Heart left ventricle (tissue), 16 donors: ENCODE measurements at places on chromosomes 7 and 10.
A peak's percentile ranks its signal among the peaks of the same experiment; 100 is the strongest.

DNA sequence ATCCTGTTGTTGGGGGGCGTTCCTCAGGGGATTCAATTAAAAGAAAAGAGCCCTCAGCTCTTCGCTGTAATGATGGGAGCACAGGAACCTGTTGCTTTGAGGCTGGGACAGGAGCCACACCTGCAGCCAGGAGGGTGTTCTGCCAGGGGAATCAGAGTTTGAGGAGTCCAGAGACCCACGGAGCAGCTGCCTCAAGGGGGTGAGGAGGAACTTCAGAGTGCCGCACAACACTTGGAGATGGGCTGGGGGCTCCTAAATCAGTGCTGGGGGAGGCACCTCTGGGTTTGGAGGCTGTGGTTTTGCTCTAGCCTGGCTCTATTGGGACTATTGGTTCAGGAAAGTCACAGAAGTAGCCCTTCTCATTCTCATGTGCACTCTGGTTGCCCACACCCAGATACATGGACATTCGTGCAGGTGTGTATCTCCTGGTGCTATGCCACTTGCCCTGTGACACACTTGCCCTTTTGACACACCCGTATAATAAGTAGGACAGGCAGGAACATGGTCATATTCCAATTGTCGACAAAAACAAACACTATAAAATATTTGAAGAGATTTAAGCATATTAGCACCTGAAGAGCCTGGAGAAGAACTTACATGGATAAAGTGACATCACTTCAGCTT lies 98.1 kb downstream of the PTPN20 start:
- no peaks in the 10 kb centered on the region for H3K36me3 ChIP-seq
- no peak overlapping the region for H3K27ac ChIP-seq
- no peak overlapping the region for H3K4me3 ChIP-seq
- DNase-seq: no peak

DNA sequence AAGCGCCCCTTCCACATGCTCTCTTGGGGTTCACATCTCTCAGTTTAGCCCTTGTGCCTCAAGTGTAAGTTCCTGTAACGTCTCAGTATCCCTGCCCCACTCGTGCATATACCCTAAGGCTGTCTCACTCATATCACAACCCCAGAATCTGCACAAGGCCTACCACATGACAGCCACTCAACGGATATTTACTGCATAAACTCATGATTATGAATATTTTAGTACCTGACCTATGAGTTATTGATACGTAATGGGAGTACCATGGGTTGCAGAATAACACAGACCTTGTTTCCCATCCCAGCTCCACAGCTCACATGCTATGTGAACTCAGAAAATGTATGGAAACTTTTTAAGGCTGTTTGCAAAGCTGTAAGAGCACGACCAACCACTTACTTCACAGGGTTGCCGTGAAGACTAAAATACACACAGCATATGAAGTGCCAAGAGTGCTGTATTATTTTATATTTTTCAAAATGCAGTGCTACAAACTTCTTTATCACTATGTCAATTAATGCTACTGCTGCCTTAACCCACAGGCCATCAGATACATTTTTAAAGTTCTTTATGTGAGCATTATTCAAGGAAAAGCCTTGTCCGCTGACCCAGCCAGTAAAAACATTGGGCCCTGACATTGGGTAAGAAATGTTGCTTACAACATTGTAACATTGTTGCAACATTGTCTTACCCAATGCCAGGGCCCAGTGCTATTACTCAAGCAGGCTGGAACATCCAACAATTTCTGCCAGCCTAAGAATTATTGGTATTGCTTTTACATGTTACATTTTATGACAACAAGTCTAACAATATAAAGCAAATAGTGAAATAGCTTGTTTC lies 97.2 kb downstream of the JAZF1 start:
- no peaks in the 10 kb centered on the region for H3K27me3 ChIP-seq
- no peak overlapping the region for H3K4me3 ChIP-seq
- DNase-seq: no peak

GRCh38 chr10:80283119-80283518 lies 6.3 kb downstream of the MAT1A start:
- no peaks in the 10 kb centered on the region for H3K27me3 ChIP-seq
- no peak for DNase-seq

DNA sequence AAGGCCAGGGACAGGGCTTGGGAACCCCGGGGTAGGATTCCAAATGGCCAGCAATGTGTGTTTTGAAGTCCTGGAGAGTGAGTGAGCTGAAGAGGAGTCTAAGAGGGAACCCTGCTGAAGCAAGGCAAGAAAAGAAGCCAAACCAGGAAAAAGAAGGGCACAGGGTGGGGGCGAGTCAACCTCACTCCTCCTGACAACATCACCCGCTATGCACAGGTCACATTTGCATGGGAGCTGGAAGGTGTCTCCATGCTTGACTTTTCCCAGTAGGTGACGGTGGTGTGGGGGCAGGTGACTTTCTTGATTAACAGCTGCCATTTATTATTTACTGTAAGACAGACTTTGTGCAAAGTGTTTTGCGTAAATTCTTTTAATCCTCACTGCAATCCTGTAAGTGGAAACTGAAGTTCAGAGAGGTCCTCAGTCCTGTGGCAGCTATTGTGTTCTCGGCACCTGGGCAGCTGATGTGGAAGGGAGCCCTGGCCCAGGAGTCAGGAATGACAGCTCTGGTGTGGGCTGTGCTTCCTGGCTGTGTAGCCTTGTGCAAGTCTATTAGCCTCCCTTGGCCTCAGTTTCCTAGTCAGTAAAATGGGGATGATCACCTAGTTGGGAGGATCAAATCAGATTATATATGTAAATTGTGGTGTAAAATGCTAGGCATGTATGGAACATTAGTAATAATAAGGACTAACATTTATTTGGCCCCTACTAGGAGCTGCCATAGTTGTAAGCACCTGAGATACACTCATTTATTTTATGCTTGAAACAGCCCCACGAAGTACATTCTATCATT lies 90.9 kb downstream of the SH3PXD2A start:
- no peaks in the 10 kb centered on the region for H3K27me3 ChIP-seq
- no peaks in the 10 kb centered on the region for H3K36me3 ChIP-seq
- DNase-seq: no peak
- H3K4me1 ChIP-seq: peaks cover 26% of the 10 kb centered on the region
- H3K4me3 ChIP-seq: no peak overlapping the region

GRCh38 chr10:28432210-28432676 lies 100.7 kb upstream of the WAC start:
- H3K36me3 ChIP-seq: no peaks in the 10 kb centered on the region
- DNase-seq: peak; percentile 60
- H3K4me1 ChIP-seq: no peaks in the 10 kb centered on the region

DNA sequence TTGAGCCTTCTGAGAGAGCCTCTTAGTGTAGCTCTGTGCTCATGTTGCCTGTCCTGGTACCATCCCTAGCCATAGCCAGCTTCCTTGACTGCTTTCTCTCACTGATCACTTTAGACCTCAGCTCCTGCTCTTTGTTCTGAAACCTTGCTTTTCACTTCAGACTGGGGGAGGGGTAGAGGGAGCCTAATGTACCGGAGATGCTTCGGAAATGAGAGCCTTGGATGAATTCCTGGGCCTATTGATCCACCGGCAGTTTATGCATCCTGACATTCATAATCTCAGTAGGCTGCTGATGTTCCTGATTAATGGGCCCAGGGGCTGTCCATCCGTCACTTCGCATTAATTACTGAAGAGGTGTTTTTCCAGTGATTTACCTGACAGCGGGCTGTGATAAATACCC lies 38.8 kb downstream of the R3HCC1L start:
- DNase-seq: no peak
- H3K27me3 ChIP-seq: no peaks in the 10 kb centered on the region
- no peak overlapping the region for H3K4me3 ChIP-seq
- peaks cover 11% of the 10 kb centered on the region for H3K4me1 ChIP-seq

GRCh38 chr10:84375011-84375410 lies 46.6 kb downstream of the CCSER2 start:
- no peak overlapping the region for H3K27ac ChIP-seq
- no peak overlapping the region for H3K4me3 ChIP-seq
- no peak for DNase-seq

DNA sequence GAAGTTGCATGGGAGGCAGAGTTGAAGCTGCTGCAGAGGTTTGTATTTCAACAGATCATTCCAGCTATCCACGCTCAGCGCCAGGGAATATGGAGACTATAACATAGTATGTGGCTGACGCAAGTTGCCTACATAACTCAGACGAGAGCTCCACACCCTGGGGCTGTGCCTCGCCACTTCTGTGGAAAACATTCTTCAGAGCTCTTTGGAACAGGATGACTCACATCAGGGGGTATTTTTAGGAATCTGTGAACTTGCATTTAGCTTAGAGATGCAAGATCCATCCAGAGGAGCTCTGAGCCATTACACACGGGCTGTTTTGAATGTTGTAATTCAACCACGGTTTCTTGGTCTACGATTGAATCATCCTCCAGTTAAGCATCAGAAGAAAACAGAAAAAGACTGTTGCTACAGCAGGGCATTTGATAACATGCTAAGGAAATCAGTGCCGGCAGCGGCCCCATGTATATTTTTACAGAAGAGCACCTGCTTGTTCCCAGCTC lies 481.5 kb upstream of the AKR1E2 start:
- peak overlapping the region; percentile 64 for H3K27ac ChIP-seq
- peak; percentile 65 for DNase-seq
- no peaks in the 10 kb centered on the region for H3K36me3 ChIP-seq
- no peak overlapping the region for H3K4me3 ChIP-seq

- H3K27ac ChIP-seq: no peak overlapping the region
- peaks cover 35% of the 10 kb centered on the region for H3K36me3 ChIP-seq
- DNase-seq: no peak
- H3K4me1 ChIP-seq: peaks cover 22% of the 10 kb centered on the region
- H3K27me3 ChIP-seq: no peaks in the 10 kb centered on the region
- H3K4me3 ChIP-seq: no peak overlapping the region
Measured at GRCh38 chr7:74223711-74224510, 14.1 kb downstream of the LAT2 start.

DNA sequence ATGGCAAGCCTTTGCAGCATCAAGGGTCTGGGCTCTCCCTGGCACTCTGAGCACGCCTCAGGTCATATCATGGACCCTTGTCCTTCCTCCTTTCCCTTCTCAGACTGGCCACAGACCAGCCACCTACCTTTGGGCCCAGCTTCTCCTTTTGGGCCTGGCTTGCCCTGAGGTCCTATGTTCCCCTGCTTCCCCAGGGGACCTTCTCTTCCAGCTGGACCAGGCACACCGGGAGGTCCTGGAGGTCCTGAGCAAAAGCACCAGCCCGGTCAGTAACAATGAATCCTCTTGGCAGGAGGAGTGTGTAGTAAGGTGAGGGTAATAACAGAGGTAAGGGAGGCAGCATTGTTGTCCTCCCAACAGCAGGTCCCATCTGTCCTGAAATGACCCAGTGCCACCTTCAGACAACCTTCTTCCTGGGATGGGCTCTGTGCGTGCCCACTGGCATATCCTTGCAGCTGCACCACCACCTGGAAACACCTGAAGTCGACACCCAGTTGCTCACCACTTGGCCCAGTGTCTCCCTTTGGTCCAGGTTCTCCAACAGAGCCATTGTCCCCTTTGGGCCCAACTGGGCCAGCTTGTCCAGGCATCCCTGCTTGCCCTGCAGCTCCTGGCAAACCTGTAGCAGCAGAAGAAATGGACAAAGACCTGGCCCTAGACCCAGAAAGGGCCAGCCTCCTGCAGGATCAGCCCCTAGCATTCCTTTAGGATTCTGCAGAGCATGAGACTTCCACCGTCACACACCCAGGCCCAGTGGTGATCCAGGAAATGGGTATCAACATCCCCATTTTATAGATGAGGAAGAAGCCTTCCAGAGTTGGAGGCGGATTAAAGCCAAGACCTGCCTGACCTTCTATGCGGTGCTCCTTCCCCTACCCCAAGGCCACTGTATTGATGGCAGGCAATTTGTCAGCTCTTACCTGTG lies 6.4 kb downstream of the SFTPD start:
- DNase-seq: no peak
- H3K4me1 ChIP-seq: peaks cover 4% of the 10 kb centered on the region
- H3K27ac ChIP-seq: no peak overlapping the region

DNA sequence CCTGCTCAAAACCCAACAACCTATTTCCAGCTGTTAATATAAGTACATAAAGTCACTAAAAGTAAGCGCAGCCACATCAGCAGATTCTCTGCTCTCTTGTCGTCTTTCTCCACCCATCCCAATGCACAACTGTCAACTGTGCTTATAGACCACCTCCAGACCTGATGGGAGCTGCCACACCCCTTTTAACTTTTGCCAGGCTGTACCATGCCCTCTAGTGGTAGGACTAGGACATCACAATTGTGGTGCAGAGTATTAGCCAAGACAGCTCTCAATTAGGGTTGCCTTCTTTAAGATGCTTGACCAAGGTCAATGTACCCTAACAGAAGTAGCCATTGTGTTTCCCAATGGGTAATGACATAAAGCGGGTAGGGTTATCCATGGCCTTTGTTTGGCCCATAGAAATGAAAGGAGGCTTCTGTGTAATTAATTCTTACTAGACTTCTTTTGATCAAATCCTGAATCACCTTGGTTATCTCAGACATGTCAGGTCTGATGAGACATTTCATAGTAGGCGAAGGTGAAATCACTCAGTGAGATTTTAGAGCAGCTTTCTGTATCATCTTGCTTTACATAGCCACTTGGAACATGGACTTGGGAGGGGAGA lies 68.1 kb downstream of the SCRN1 start:
- H3K4me1 ChIP-seq: no peaks in the 10 kb centered on the region
- H3K27ac ChIP-seq: no peak overlapping the region
- DNase-seq: no peak
- H3K4me3 ChIP-seq: no peak overlapping the region
- no peaks in the 10 kb centered on the region for H3K27me3 ChIP-seq
- peaks cover 25% of the 10 kb centered on the region for H3K36me3 ChIP-seq

DNA sequence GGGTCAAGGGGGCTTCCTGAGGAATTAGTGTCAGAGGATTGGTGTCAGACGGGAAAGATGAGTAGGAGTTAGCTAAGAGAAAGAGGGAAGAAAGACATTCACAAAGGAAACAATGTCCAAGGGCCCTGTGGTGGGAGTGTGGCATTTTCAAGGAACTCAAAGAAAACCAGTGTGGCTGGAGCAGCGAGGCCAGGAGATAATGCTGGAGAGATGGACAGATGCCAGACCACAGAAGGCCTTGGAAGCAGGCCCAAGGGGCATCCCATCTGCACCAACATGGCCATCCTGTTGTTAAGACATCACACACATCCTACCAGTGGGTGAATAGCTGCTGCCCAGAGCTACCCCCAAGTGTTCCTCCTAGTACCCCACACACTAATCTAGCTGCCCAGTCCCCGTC lies 36.1 kb upstream of the CUL1 start:
- no peak overlapping the region for H3K4me3 ChIP-seq
- no peaks in the 10 kb centered on the region for H3K27me3 ChIP-seq
- no peak overlapping the region for H3K27ac ChIP-seq
- DNase-seq: no peak

GRCh38 chr7:7237978-7238267 lies 55.6 kb downstream of the C1GALT1 start:
- no peak overlapping the region for H3K27ac ChIP-seq
- H3K4me3 ChIP-seq: no peak overlapping the region
- H3K36me3 ChIP-seq: peaks cover 4% of the 10 kb centered on the region

GRCh38 chr10:7988989-7989388 lies 65.5 kb upstream of the GATA3 start:
- H3K27me3 ChIP-seq: no peaks in the 10 kb centered on the region
- DNase-seq: no peak
- no peak overlapping the region for H3K27ac ChIP-seq
- H3K4me3 ChIP-seq: no peak overlapping the region
- H3K36me3 ChIP-seq: no peaks in the 10 kb centered on the region

- H3K36me3 ChIP-seq: no peaks in the 10 kb centered on the region
- H3K4me1 ChIP-seq: no peaks in the 10 kb centered on the region
Measured at GRCh38 chr10:84172467-84173356, 889 bp upstream of the GPR15LG start.
